ENCODE measurements at places on chromosomes 4 and X.

GRCh38 chrX:119359618-119360382, 39.3 kb upstream of the SLC25A43 start:
- no peak for DNase-seq

DNA sequence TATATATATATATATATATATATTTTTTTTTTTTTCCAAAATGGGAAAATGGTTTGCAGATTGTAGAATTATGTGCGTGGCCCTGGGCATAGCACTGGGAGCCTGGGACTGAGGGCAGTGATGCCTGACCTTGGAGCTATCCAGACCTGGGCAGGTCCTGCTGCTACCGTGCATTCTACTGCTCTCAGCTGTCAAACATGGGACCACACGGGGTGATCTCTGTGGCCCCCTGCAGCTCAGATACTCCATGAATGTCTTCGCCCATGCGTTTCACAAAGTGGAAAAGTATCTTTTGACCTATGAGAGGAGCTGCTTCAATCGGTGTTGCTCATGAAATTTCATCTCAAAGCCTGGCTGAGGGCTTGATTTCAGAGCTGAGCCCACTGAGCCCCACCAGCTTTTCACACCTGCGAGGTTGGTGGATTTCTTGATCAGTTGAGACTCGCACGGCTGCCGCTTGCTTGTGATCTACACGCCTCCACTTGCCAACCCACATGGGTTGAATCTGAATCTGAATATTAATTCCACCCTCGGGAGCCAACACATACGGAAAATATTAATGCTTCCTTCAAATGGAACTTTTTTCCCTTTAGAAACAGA, 35.7 kb downstream of the ING2 start:
- DNase-seq: no peak

- DNase-seq: no peak
These were observed 21.4 kb downstream of the HMX1 start for GRCh38 chr4:8850074-8850829.

DNA sequence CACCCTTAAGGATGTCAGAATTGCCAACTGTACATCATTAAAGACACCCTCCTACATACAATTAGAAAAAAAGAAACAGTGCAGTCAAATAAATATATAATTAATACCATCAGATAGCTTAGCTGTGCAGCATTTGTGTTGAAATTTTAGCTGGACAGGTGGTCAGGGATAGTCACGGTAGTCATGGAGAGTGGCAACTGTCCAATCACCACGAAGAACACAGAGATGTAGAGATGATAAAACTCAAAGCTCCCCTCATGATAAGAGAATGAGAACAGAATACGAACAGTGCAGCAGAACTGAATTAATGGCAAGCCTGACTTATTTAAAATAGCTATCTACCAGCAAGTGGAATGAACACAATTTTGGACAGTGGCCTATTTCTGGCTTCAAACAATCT, 27.2 kb downstream of the SLC39A8 start:
- no peak for DNase-seq

DNA sequence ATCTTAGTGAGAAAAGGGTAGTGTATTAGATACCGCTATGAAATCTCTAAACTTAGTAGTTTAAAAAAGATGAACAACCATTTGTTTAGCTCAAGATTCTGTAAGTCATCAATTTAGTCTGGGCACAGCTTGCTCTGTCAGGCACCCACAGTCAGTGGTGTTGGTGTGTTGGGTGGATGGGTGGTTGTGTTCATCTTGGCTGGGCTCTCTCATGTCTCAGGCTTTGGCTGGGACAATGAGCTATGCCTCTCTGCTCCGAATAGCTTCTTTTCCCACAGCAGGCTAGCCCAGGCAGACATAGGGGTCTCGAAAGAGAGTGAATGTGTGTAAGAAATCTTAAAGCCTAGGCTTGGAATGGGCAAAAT, 127.0 kb upstream of the GATB start:
- DNase-seq: no peak

- no peak for DNase-seq
These were observed 153.5 kb downstream of the STK32B start for GRCh38 chr4:5204781-5205180.

GRCh38 chr4:67465763-67466052, 79.6 kb downstream of the CENPC start:
- no peak for DNase-seq

- no peak for DNase-seq
These were observed 14.8 kb upstream of the CXCR3 start for GRCh38 chrX:71632923-71633657.

DNA sequence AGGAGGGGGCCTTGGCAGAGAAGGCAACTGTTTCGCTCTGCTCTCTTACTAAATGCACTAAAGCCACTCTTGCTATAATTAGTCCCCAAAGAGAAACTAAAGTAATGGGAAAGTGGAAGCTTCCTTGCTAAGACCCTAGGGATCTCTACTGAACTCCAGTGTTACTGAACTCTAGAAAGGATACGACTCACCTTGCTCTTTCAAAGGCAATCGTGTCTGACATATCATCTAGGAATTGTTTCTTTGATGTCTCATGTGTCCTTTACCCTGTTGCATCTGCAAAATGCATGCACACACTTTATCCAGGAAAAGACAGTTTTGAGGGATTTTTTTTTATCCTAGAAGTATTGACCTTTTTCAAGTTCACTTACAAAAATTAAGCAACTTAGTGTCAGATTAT, 148.1 kb upstream of the FAM9B start:
- DNase-seq: no peak

GRCh38 chr4:107857741-107858140, 33.0 kb downstream of the SGMS2 start:
- DNase-seq: no peak

DNA sequence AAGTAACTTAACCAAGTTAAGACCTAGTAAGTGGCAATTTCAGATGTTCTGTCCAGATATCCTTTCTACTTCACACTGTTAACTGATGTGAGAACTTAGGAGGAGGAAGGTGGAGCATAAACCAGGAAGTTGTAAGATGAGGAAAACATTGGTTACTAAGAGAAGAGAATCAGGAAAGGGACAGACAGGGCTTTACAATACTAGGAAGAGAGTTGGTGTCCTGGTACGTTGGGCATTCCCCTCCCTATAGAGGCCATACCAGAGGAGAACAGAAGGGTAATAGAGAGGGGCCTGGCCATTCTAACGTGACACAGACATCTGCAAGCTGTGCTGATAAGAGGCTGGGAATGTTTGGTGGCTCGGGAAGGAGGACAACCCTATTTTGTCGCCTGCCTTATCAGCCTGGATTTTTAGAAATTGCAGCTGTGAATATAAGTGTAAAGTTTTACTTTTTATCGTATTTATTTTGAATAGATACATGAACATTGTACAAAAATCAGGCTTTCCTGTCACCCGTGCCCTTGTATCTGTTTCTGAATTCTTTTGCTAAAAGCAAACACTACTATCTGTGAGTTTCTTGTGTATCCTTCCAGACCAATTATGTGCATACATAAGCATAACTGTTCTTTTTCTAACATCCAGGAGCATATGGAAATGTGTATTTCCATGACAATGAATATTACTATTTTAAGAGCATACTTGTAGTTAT, 53.5 kb upstream of the HPRT1 start:
- DNase-seq: no peak
